ENCODE measurements at places on chromosomes 1 and 21.

DNA sequence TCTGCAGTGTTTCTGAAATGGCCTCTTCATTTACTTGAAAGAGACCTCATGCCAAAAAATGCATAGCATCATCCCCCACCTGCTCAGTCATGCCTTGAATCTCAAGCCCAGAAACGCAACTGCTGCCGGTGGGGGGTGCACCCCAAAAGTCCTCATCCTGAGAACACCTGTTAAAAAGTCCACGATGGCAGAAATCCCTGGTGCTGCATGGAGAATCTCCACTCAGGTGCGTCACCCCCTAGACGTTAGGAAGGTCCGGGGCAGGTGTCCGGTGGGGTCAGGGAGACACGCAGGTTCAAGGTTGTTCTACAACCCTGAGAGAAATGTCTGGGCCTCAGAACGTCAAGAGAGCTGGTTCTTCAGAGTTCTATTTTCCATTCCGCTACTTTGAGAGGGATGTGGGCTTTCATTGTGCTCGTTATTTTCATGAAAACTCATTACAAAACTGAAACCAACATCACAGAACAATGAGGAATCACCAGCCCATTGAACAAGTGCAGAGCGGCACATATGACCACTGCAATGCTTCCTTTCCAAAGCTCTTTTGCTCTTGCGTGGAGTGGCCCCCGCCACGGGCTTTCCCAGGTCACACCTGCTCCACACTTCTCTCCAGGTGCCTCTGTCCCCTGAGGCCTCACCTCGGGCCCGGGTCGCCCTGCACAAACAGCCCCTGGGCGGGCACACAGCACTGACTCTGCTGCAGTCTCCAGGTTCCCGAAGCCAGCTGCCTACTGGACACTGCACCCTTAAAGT lies 201.9 kb downstream of the TOMM20 start:
- no peak for DNase-seq

DNA sequence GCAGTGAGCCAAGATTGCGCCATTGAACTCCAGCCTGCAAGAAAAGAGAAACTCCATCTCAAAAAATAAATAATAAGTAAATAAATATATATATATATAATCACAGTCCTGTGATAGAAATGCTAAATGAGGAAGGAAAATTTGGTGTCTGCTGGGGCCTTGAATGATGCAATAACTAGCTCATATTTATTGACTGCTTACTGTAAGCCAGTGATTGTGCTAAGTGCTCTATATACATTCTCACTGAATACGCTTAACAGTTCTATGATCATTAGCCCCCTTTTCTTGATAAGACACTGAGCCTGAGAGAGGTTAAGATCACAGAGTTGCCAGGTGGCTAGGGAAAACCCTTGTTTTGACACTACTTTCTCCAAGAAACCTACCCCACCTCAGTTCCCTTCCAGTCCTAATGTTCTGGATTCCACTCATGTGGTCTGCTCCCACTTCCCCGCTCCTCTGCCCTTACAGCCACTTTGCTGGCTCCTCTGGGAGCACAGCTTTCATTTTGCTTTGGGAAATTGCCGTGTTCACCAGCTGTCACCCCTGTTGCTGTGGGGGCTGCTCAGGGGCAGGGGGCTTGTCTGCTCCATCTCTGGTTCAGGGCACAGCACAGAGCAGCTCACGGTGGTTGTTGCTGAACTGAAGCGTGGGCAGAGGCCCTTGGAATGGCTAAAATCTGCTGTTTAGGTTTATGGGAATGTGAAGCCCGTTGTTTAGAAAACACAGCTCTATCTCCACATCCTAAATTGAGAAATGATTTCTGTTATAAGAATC lies 2.5 kb upstream of the BMP8A start:
- no peak for DNase-seq

DNA sequence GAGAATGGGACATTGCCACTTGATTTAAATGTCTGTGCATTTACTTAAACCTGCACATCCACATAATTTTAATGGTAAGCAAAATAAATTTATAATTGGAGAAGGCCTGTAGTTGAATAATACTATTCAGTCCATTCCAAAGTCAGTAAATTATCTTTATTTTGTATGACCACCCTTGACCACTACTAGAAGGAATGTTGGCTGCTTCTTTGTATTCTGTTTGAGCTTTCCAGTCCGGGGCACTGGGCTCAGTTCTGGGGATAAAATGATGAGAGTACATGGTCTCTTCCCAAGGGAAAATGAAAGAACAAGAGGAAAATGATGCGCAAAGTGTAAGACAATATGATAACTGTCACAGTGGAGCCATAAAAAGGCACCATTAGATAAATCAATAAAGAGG lies 98.9 kb downstream of the CRB1 start:
- no peak for DNase-seq

DNA sequence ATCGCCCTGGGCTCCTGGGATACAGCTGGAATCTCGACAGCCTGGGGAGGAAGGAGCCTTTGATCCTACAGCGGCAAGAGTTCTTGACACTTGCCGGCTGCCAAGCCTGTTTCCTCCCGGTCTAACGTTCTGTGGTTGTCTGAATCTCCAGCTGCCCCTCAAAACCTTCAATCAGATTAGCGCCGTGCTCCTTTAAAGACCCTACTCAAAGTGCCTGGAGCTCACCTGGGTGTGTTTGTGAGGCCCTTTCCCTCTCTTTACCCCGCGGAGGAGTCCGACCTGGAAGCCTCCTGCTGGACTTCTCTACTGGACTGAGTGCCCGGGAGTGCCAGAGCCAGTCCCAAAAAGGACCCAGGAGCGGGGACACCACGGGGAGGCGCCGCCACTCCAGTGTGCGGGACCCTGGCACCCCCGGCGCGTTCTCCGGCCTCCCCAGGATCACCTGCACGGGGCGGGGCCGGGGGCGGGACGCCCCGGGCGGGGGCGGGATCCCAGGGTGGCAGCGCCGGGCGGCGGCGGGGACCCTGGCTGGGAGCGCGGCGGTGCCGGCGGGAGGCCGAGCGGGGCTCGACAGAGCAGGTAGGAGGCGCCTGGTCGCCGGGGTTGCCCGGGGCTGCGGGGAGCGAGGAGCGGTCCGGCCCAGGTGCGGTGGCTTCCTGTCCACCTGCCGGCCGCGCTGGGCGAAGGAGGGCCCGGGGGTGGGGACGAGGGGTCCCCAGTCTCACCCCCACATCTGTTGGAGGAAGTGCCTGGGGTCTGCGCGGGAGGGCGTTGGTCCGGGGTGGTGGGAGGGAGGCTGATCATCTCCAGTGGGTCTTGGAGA lies at the start of gene NCMAP:
Gene NCMAP (plus strand): TSS at position 497 of the 823 bp plus-strand sequence. CDS start 39,344 bp downstream, outside the sequence.
- no peak for DNase-seq

DNA sequence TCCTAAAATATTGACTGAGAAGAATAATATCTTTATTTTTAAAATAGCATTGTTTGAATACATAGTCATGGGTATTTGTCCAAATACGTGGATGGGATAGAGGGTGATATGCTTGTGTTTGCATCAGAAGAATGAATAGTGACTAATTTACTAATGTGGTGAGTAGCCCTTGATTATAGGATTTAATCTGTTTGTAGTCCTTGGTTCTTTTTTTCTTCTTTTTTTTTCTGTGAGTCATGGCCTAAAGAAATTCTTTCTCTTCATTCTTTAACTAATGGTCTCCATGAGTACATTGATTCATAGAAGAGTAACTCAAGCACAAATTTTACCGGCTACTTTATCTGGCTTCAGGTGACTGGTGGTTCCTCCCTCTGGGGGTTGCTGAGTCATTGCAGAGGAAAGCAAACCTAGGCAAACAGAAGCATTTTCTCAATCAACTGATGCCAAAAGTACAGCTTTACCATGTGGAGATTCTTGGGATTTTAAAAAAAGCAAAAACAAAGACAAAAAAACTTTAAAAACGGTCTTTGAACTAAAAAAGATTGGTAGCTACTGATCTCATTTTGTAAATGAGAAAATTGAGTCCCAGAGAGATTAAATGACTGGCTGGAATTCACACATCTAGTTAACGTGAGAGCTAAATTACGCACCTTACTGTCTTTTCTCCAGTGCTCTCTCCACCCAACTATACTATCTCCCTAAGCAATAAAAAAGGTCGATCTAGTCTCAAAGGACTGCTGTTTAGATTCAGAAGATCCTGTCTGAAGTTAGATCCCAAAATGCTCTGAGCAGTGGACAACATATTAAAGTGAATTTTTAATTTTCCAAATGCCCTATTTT lies 40.5 kb downstream of the AK5 start:
- DNase-seq = peak; percentile 82

DNA sequence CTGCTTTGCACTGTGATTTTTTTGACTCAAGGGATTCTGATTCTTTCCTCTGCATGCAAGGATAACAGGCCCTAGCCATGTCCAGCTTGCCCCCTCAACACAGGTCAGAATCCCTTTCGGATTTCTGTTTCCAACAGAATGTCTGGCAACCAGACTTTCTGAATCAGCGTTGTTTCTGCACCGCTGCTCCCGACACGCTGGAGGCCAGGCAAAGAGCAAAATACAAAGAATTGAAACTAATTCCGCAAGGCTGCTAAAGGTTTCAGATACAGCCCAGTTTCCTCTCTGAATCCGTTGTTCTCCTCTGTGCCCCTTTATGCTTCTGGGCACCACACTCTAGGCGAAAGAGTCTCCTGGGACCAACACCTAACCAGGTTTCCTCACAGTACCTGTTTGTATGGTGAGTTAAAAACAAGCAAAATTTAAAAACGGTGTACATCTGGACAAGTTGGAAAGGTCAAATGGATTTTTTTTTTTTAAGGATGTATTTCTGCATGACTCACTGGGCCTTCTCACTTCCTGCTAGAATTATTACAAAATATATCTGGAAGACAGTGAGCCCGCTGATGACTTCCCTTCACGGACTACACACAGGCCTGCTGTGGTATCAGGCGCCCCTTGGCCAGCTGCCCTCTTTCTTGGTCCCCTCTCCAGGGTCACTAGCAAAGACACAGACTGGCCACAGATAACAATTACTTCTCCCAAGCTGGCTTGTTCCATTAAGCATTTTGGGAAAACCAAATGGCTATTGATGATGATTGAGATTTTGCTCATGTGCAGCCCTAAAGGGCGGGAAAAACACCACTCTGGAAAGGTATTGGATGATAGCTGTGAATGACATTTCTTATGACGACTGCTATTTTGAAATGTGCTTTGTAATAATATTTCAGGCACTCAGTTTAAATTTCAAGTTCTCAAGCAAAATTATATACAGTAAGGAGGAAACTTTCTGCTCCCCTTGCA lies 118.3 kb downstream of the TGFB2 start:
- peak; percentile 74 for DNase-seq

- peak; percentile 56 for DNase-seq
Measured at GRCh38 chr1:20896826-20897225, 109.7 kb upstream of the HP1BP3 start.

- DNase-seq = no peak
Measured at GRCh38 chr1:227707846-227708245, 27.3 kb downstream of the JMJD4 start.

- DNase-seq = peak; percentile 38
Measured at GRCh38 chr1:226827458-226827857, 43.0 kb upstream of the PSEN2 start.

GRCh38 chr21:28069450-28069923 lies 923.2 kb downstream of the LTN1 start:
- peak; percentile 82 for DNase-seq

- DNase-seq = no peak
Measured at GRCh38 chr1:93239863-93240262, 59.3 kb downstream of the CCDC18 start.

DNA sequence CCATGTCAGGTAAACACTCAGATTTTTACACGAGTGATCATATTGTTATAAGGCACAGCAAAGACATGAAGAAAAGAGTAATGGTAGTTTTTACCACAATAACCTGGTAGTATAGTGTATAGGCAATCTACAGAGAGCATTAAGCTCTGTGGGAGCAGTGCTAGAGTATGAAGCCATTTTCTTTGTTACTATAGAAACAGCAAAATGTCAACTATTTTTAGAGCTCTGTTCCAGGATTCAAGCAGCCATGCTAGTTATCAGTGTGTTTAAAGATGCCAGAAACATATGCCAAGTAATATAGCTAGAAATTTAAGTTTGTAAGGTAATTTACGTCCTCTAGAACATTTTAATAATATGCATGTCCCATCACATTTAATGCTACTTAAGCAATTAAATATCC lies 77.6 kb upstream of the RGS18 start:
- no peak for DNase-seq

- no peak for DNase-seq
Measured at GRCh38 chr1:6099297-6099696, 53.6 kb downstream of the KCNAB2 start.

- no peak for DNase-seq
Measured at GRCh38 chr21:14817311-14817710, 247.5 kb downstream of the NRIP1 start.

DNA sequence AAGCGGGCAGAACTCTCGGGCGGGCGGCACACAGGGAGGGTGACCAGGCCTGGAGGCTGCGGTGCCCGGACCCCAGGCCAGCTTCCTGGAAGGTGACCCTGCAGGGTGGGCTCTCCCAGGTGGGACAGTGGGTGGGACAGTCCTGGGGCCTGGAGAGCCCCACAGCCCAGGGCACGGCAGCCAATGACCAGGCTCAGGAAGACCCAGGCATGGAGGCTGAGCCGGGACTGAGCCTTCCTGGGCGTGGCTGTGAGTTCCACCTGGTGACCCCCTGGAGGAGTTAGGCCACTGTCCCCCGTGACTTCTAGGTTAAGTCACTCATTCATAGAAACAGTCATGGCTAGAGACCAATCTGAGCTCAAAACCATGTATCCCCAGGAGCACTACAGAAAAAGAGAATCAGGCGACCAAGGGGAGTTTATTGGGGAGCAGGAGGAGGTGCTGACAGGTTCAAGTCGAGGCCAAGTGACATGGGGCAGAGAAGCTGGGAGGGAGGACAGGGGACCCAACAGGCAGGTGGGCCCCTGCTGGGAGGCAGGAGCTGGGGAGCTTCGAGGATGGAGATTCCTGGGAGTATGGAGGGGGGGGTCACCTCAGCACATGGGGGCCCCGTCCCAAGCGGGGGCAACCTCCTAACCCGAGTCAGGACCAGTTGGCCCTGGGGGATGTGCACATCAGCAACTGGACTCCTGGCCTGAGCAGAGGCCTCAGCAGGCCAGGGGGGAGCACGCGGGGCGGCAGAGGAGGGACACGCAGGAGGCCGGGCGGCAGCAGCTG lies 1.2 kb downstream of the KRTAP10-5 start:
- no peak for DNase-seq

DNA sequence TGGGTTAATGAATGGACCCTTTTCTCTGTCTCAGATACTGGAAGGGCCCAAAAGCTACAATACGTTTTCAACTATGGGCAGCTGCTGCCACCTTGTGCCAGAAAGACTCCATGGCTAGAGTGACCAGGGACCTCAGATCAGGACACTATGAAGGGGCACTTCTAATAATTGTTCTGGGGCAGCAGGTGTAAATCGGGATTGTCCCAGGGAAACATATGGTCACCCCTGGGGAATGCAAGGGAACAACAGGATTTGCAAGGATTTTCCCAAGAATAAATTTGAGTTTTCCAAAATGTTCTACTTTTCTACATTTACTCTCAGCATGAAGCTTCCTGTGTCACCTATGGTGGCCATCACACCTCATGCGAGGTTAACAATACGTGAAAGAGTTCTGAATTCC lies 12.0 kb upstream of the FCAMR start:
- DNase-seq = peak; percentile 42

DNA sequence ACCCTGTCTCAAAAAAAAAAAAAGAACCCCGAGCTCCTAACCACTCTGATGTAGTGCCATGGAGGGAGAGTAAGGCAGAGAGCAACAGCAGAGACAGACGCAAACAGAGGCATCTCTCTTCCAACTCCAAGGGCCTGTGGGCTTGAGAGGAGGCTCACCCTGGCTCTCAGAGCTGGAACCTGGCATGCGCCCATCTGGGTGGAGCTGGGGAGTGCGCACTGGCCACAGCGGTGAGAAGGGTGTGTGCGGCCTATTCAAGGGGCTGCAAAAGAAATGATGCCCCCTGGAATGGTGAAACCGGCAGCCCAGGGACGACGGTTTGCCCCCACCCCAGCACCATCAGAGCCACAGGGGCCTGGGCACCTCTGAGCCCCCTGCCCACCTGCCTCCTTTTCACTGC lies 17.6 kb downstream of the COL8A2 start:
- DNase-seq = no peak

- no peak for DNase-seq
Measured at GRCh38 chr1:10631811-10632593, 157.3 kb downstream of the PEX14 start.
